ENCODE measurements at places on chromosomes 1 and 21. TPM values are rescaled to one million over a fixed set of nuclear protein-coding genes. Genes with fewer than 3 reads are reported as not detected.

Gene OLFML2B
- not detected for total RNA-seq

Gene BCL2L15
- total RNA-seq, result 0.83 TPM

Gene KCNAB2
- 121 TPM for total RNA-seq

DNA sequence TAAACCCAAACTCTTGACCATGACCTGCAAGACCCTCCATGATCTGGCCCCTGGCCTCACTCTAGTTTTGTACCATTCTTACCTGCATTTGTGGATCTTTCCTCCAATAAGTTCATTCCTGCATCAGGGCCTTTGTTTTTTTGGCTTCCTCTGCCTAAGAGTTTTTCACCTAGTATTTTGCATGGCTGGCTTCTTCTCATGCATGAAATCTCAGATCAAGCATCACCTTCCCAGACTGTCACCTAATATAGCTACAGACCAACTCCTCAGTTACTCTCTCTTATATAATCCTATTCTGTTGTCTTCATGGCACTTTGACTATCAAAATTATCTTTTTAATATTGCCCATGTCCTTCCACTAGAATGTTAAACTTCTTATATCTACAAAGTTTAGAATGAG, 54.2 kb downstream of the BTBD8 start:
- DNase-seq, result no peak

GRCh38 chr1:246492611-246493245, 14.4 kb downstream of the SMYD3 start:
- no peak for DNase-seq

DNA sequence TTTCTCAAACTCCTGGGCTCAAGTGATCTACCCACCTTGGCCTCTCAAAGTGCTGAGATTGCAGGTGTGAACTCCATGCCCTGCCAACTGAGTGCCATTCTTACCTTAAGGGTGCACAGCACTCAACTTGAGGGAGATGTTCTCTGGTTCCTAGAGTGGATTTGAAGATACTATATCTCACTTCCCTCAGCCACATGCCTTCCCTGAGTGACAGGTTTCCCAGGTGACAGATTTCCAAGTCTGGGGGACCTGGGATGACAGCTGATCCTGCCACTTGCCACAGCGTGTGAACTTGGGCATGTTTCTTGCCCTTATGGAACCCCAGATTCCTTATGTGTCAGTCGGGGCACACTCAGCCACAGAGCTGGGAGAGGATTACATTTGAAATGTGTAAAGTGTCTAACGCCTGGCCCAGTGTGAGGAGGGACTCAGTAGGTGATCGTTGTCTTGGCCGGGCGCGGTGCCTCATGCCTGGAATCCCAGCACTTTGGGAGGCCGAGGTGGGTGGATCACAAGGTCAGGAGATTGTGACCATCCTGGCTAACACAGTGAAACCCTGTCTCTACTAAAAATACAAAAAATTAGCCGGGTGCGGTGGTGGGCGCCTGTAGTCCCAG, 29.6 kb upstream of the BTG2 start:
- no peak for DNase-seq

- no peak for DNase-seq
Measured at GRCh38 chr1:151934048-151934493, 24.8 kb upstream of the THEM4 start.

DNA sequence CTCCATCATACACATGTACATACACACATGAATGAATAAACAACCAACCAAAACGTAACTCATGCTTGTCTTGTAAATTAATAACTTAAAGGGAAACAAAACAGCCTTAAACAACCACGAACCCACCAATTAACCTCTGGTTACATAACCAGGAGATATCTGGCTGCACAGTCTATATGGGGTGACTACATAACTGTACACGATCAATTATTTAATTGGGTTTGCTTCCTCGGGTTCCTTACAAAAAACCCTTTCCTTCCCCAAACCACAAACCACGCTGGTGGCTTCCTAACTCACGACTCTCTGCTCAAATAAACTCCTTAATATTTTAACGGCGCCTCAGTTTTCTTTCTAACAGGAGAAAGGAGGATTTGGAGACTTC, 744 bp downstream of the ZNF670 start:
- no peak for DNase-seq

DNA sequence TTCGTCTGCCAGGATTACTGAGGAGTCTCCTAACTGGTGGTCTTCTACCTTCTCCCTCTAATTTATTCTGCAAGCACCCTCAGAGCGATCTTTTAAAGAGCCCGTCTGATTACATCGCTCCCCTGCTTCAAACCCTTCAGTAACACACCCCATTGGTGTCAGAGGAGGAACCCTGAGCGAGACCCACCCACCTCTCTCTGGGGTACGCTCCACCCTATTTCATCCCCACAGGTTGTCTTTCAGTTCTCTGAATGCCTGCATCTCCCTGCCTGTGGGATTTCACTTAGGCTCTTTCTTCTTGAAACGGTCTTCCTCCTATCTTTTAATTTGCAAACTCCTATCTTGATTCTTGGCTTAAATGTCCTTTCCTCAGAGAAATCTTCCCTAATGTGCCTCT, 39.4 kb downstream of the C1orf21 start:
- no peak for DNase-seq

- no peak for DNase-seq
Measured at GRCh38 chr1:162954824-162955223, 93.8 kb upstream of the CCDC190 start.
